ENCODE measurements at places on chromosomes 12 and 14.
A peak's percentile ranks its signal among the peaks of the same experiment; 100 is the strongest.

DNA sequence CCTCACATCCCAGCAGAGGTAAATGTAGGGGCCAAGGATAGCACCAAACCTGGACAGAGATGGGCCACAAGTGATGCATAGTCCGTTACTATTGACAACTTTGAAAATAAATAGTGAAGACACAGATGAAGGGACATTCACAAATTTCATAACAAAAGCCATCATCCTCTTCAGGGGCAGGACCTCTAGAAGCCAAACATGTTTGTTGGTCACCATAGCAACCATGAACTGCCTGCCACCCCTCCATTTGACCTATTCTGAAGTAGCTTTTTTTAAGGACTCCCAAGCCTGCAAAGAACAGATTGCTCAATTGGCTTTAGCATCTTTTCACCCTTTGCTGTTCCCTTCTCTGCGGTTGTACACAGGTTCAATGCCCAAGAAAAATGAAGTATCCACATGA, 35.7 kb upstream of the MDM1 start:
- no peak for DNase-seq

DNA sequence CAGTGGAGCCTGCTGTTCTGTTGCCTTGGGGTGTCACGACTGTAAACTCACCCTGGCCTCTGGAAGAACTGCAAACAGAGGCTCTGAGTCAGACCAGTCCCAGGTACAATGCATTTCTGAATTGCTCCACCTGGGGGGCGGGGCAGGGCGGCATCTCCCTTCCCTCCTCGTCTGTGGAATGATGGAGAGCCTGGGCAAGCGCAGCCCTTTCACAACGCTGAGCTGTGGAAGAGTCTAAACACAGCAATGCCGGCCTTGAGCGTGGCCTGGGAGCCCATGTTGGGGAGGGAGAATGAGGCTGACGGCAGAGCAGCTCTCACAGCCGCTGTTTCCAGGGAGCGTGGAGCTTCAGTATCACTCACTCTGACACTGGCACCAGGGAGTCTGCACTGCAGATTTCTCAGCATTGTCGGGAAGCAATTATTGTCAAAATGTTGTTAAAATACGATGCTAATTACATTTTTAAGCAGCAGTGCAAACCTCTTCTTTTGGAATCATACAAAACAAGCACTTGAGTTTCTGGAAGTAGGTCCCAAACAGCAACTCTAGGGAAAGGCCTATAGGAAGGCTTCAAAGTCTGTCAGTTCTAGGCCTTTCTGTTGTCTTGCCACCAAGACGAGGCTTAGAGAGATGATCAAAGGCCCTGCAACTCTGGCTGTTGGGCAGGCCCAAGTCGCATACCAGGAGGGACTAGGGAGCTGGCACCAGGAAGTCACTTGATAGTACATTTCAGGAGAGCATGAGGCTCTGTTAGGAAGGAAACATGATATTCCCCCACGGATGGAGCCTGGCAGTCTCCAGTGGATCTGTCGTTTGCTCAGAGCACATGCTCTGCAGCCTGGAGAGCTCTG, 244.0 kb upstream of the FKBP4 start:
- DNase-seq = no peak

DNA sequence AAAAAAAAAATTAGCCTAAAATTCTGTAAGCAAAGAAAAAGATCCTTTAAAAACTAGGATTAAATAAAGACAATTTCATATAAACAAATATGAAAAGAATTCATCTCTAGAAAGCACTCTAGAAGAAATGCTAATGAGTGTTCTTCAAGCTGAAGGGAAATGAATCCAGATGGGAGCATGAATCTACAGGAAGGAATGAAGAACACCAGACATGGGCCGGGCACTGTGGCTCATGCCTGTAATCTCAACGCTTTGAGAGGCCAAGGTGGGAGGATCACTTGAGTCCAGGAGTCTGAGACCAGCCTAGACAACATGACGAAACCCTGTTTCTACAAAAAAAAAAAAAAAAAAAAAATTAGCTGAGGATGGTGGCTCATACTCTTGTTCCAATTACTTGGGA, 297.2 kb downstream of the FBXL14 start:
- DNase-seq = no peak

DNA sequence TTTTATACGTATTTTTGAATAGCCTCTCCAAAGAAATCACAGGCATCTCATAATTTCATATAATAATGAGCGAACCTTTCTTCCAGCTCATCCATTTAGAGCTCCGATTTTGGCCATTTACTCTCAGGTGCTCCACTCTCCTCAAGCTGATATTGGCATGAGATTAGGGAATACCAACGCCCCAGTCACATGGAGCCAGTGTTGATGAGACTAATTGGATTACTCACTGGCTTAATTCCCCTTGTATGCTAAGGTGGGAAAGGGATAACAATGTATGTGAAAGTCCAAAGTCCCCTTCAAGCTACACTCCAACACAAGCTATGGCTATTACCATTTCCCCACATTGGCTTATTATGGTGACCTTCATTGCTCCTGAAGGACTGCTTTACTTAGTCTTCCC, 76.6 kb upstream of the NAV3 start:
- DNase-seq = no peak

DNA sequence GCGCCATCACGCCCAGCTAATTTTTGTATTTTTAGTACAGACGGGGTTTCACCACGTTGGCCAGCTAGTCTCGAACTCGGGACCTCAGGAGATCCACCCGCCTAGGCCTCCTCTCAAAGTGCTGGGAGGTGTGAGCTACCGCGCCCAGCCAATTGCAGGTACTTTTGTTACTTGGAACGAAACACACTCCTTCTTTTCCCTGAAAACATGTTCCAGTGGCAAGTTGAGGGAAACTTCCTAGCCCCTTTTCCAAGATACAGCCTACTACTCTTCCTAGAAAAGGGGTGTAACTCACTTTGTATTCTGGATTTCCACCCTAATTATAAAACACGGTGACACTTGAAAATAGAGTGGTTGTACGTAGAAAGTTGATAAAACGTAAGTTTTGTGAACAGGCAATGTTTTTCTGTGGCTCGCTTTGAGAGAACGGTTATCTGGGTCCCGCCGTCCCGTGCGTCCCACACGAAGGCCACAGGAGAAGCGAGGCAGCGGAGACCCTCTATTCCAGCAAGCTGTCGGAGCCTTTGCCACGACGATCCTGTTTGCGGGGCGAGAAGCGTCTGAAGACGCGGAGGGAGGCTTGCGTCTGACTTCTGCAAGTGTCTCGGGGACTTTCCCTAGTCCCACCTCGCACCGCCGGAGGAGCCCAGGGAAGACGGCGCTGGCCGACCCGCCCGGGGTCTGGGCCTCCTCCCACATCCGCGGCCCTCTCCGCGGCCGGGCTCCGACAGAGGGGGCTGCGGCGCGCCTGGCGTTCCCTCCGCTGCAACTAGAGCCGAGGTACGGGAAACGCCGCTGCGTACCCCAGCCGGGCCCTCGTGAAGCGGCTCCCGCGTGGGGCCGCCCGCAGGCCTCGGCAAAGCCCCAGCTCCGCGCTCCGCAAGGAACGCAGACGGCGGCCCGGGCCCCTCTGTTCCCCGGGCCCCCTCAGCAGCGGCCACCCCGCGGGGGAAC, 745 bp downstream of the CDCA4 start:
- peak; percentile 42 for DNase-seq

- DNase-seq = no peak
Observed at GRCh38 chr12:76697849-76698248, 66.1 kb upstream of the ZDHHC17 start.

- DNase-seq = no peak
Observed at GRCh38 chr12:73361156-73361863, 1089.1 kb downstream of the TRHDE start.

DNA sequence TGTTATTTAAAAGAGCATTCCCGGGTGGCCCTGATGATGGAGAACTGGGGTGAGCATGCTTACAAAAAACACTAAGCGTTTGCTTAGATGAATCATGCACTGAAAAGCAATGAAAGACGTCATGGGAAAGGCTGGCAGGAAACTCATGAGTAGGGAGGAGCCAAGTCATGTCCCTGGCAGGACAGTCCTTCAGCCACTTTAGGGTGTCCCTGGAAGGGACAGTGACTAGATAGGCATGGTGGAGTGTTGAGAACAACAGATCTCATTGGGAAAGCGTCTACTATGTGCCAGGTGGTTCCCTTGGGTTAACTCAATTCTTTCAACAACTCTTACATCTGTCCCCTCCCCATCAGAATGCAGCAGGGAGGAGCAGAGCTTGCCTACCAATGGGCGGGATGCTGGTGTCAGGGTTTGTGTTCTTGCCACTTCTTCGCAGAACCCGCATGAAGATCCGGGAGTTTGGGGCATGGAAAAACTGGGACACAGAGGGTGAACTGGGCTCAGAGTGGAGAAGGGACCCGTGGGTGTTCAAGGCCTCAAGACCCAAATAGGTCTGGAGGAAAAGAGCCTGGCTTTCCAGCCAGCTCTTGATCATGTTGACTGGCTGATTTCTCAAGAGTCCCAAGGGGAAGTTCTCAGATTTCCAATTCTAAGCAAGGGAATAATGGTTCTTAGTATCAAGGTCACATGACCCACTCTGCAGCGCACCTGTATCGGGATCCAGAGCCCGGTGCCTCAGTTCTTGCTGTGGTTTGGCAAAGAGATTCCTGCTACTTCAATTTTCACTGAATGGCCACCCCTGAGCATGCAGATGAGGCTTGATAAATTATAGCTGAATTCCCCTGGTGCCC, 653.9 kb upstream of the TBX3 start:
- DNase-seq = peak; percentile 94

- DNase-seq = no peak
Observed at GRCh38 chr12:52871291-52872039, 22.7 kb upstream of the KRT78 start.

DNA sequence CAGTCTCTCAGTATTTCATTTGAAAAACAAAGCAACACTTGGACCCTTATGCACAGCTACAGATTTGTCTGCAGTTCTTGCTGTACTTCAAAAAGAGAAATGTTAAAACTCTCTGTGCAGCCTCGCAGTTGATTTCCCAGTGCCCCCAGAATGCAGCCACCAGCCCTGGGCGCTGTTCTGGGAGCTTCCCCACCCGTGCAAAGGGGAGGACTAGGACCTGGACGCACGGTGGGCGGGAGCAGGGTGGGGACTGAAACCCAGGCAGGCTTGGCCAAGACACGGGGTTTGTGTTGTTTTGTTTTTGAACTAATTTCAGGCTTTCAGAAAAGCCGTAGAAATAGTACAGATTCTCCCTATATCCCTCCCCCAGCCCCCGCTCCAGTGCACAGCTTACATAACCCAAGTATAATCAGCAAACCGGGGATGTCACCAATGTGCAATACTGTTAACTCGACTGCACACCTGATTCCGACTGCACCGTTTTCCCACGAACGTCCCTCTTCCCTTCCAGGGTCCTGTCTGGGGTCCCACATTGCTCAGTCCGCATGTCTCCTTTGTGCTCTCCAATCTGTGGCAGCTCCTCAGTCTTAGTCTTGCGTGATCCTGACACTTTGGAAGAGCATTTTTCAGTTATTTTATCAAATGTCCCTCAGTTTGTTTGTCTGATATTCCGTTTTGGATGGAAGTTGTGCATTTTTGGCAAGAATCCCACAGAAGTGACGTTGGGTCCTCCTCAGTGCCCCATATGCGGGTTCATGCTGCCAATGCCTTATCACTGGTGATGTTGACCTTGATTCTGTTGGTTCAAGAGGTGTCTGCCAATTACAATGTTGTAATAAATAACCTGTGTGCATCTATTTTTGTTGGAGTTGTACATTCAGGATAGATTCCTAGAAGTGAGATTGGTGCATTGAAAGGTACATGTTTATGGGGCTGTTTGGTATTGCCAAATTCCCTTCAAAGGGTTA, 95.9 kb downstream of the SETD3 start:
- DNase-seq = no peak

DNA sequence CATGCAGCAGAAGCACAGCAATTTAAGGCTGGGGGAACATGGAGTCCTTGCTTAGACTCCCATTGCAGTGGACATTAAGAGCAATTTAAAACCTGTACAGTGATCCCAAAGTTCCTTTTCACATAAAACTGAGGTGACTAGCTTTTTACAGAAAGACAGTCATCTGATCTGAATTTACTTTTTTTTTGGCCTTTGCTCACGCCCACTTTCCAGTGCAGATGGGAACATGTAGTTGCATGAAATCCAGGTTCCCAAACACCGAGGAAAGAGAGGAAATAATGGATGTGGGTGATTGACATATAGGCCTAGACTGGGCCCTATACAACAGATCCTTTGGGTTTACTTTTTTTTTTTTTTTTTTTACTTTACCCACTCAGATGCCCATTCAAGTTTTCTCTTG, 126.4 kb upstream of the PTPRB start:
- no peak for DNase-seq

- DNase-seq = no peak
Observed at GRCh38 chr12:5374713-5375112, 57.2 kb upstream of the NTF3 start.

All from adrenal gland (tissue), 19 donors.